ENCODE measurements at places on chromosomes 7 and 10. TPM values are rescaled to one million over a fixed set of nuclear protein-coding genes. Genes with fewer than 3 reads are reported as not detected.
A peak's percentile ranks its signal among the peaks of the same experiment; 100 is the strongest.

- no peak for DNase-seq
Observed at GRCh38 chr7:151129960-151130591, 37.4 kb downstream of the GBX1 start.

DNA sequence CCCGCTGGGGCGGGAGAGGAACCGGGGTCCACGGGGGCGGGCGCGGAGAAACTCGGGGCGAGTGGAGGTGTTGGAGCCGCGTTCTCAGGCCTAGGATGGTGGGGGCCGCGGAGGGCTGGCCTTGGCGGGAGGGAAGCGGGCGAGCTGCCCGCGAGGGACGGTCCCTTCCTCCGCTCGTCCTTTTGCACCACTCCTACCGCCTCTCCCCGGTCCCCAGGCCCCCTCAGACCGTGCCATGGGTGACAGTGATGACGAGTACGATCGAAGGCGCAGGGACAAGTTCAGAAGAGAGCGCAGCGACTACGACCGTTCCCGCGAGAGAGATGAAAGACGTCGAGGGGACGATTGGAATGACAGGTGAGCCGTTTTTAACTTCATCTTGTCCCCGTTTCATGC lies 451 bp downstream of the SRRT start:
- peak; percentile 62 for DNase-seq

DNA sequence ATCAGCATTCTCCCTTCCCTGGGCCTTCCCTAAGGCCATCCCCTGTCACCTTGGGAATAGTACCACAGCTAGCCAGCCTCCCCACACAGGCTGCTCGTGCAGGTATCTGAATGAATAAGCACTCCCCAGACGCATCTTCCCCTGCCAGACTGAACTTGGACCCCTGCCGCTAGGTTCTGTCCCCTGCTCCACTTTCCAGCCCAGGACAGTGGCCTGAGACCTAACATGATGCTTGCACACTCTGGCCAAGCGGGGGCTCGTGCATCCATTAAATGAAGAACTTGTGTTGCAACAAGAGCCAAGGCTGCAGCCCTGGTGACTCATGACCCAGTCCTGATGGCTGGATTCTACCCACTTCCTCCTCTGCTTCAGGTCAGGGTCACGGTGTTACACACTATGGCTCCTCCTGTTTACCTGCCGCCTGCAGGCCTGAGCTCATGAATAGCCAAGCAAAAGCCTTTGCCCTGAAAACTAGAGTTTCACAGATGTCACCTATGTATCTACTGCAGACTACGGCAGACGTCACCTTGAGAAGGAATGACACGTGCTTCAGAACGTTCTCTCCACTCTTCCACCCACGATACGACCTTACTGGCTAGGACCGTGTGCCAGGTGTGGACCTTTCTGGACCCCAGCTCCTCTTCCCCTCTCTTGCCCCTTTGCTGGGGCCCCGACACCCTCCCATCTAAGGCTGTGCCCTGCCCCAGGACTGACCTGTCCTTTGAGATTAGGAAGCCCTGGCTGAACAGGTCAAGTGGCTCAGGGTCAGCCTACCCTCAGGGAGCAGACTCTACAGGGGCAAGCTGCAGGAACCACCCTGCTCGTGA lies 6.5 kb downstream of the ASB13 start:
- DNase-seq, result no peak

DNA sequence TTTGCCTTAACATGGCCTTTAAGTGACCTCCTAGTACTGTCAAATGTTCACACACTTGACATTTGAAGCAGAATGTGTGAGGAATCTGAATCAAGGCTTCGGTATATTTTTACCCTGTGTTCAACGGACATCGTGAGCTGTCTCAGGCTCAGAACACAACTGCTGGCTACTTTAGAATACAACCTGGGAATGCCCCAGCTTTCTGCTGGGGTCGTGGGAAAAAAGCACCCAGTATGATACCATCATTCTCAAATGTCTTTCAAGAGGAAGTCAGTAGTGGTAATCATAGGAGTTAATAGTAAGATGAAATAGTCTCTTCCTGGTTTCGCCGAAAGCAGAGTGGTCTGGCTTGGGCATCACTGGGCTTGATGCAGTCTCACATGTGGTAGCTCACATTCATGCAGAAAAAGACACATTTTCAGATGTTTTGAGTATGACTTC lies 67.2 kb downstream of the CREB5 start:
- DNase-seq, result no peak

GRCh38 chr10:86020134-86020533 lies 346.5 kb downstream of the GRID1 start:
- DNase-seq, result peak; percentile 26

DNA sequence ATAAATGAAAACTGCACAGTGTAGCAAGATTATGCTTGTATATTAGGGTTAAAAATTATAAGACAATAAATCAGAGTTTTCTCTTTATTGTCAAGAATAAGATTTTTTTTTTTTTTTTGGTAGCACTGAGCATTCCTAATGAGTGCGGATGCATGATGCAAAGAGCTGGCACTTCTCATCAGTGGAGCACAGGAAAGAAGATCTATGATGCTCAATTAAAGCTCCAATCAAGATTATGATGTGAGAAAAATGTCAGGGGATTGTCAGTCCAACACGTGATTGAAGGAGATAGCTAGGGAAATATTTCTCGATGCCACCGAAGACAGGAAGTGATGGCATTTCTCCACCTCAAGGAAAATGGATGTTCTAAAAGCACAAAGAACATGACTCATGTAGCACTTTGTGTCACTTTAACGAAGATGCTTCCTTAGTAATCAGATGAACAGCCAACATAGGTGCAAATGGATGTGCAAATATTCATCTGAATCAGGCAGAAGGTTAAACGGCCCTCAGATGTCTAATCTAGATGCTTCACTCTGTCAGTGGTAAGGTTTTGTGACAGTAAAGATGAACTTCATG lies 240.9 kb downstream of the THSD7A start:
- no peak for DNase-seq

- DNase-seq, result no peak
Observed at GRCh38 chr7:111841596-111842205, 279.4 kb upstream of the IMMP2L start.

- no peak for DNase-seq
Observed at GRCh38 chr7:123669485-123669884, 13.8 kb downstream of the LMOD2 start.

DNA sequence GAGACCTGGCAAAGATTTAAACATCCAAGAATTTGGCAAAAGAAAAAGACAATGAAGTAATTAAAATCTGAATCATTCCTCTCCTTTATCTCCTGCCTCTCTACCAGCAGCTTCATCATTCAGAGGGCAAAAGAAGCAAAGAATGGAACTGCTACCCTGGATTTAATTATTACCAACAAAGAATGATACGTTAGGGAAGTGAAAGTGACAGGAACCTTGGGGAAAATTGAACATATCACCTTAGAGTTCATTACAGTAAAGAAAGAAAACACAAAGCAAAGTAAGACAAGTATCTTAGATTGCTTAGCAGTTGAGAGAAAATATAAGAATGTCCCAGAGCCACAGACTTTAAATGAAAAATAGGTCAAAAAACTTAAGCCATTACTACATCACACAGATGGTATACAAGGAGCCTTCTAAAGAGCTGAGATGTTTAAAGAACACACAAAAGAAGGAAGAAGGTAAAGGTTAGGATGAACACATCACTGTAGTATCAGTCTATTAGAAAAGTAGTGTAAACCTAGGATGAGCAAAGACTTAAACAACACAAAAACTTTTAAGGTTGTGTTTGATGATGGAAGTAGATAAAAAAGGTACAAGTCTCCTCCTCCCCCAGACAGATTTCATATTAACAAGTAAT lies 17.5 kb downstream of the CTNNA3 start:
- no peak for DNase-seq

DNA sequence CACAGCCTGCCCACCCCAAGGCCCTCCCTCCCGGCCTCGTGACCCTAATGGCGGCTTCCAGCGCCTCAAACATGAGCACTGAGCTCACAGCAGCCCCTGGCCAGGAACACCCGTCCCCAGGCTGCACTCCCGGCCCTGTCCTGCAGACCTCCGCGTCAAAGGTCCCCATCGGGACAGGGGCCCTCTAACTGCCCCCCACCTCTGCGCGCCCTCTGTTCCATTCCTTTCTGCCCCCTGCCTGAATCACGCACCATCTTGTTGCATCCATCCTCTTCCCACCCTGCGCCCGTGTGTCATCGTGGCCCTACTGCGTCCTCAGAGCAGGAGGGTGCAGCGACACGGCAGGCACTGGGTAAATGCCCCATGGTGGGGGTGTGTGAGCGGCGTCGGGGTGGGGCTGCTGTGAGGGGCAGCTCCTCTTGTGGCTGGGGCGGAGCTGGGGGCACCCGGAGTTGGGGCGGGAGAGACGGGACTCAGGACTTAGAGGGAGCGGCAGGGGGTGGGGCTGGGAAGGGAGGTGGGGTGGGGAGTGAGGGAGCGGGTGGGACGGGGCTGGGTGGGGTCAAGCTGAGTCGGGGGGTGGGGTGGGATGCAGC lies 13.4 kb downstream of the SLC29A4 start:
- DNase-seq, result no peak

DNA sequence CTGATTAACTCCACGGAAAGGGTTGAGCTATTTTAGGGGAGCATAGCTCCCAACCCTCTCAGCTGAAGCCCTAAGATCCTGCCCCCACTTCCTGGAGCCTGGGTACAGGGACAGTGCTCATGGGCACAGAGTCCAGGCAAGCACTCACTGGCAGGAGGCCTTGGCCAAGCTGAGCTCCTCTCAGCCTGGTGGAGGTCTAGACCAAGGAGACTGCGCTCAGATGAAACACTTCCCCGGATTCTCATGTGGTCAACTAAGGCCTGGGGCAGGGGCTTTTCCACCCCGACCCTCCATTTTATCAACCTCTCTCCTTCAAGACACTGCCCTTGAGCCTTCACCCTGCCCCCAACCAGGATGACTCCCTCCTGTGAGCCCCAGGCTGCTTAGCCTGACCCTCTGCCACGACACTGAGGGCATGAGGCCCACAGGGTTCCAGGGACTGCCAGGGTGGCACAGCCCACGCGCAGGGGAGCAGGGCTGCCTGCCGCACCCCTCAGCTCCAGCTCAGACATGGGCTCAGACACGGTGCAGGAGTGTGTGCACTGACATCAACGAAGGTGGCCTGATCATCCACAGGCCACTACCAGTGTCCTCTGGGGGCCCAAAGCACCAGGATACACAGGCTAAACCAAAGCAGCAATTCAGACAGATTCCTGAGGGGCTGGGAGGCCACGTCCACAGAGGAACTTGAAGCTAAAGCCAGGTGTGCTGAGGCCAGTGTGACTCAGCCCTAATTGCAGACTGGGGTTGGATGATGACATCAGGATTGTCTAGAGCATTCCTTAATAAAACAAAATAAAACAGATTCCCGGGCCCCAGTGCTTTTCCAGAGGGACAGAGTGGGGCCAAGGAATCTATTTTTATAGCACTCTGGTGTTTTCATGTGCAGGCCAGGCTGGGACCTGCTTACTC lies 18.8 kb downstream of the CHAT start:
- DNase-seq, result no peak

- DNase-seq, result no peak
Observed at GRCh38 chr10:14564268-14564744, 210.4 kb downstream of the FAM107B start.

Gene HKDC1
- total RNA-seq, result not detected

Gene TMEM140
- total RNA-seq, result not detected

Gene FAS
- total RNA-seq, result 0.69 TPM
